AG10803 (cell line): ENCODE measurements at places on chromosomes 13 and 19.
A peak's percentile ranks its signal among the peaks of the same experiment; 100 is the strongest.

GRCh38 chr13:79519255-79519654, 38.3 kb downstream of the NDFIP2 start:
- peak; percentile 11 for DNase-seq

DNA sequence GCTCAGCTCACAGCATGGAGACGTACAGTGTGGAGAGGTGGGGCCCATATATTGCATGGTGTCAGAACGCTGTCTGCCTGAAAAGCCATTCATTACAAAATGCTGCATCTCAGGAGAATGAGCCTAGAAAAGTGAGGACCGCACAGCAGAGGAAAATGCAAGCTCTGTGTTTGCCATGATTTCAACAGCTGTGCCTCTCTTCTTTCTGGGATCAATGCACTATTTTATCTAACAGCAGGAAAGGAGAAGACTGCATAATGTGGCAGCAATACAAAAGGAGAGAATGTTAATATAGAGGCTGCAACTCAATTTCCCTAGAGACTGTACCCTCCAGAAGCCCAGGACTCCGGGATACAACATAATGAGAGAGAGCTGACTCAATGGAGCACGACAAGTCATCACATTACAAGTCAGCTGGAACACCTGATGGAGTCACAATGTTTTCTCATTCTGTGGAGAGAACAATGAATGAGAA, 368.0 kb downstream of the FGF14 start:
- DNase-seq, result no peak

DNA sequence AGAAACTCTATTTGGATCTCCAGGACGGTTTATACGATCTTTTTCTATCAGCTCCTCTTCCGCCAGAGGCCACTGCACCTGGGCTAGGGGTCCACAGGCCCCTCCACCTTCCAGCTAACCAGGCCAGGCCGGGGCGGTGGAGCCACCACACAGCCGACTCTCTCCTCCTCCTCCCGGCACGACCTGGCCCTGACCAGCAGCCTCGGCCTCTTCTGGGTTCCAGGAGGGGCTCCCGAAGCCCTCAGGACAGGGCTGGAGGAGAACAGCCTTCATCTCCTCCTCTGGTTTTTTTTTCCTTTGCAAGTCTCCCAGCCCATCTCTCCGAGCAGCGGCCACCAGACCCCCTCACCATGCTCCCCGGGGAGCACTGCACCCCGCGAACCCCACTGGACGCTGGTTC, 17.1 kb downstream of the DPF1 start:
- DNase-seq, result no peak

- DNase-seq, result peak; percentile 93
These were observed 103.2 kb downstream of the GADD45B start for GRCh38 chr19:2578901-2579677.

DNA sequence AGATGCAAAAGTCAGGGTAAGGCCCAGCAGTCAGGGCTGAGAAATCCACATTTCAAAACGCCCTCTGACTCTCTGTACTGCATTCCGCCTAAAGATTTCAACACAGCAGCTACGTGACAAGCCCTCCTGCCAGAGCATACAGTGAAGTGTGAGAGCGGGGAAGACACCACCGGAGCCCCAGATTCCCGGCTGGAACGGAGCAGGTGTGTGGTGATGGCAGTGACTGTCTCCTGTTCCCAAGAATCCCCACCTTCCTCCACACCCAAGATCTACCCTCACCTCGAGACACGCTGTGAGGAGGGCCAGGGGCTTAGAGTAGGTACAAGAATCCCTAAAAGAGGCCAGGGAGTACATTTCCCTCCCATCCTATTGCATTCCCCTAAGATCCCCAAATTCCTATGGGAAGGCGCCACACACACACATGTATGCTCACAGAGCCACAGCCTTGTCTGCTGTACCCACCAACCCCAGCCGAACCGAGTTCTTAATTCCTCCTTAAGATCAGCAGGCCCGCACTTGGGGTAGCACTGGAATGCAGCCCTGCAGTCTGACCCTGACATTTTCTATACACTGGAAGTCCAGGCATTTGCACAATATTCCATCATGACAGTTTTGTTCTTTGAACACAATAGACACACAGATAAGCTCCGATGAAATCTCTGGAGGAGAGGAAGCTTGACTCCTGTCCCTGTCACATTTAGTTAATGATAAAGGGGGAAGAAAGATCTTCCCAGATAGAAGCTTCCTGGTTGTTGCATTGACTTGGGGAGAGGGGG, 102.9 kb downstream of the FOXO1 start:
- no peak for DNase-seq

DNA sequence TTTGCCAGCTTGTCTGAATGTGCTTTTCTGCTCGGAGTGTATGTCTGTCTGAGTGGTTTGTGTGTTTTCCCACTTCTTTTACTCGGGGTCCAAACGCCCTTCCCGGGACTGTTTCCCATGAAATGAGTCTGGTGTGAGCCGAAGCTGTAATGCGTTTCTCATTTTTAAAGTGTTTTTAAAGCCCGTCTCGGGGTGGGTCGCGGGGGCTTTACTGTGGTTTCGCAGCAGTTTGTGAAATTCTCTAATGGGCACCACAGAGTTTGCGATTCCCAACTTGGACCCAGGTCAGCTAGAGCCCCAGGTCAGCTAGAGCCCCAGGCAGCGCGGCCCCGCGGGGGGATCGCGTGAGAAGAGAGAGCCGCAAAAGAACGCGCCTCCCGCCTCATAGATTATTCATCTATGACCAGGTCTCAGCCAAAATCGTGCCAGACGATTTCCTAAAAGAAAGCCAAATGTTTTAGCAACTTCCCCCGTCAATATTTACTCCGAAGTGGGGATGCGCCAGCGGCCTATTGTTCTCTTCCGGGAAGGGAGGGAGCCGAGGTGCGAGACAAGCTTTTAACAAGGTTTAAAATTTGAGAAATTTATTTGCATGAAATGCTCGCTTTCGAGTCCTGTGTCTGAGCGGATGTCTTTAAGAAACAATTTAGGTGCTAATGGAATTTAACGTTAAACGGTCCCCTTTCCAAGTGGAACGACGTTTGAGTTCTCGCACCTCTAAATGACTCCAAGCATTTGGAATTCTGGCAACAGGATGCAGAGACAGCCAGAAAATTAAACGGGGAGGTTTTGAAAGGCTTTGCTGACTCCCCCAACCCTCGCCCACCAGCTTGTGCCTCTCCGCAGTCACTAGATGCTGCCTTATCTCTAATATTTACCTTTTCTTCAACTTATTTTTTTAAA, 2.2 kb downstream of the ZIC2 start:
- DNase-seq, result no peak

DNA sequence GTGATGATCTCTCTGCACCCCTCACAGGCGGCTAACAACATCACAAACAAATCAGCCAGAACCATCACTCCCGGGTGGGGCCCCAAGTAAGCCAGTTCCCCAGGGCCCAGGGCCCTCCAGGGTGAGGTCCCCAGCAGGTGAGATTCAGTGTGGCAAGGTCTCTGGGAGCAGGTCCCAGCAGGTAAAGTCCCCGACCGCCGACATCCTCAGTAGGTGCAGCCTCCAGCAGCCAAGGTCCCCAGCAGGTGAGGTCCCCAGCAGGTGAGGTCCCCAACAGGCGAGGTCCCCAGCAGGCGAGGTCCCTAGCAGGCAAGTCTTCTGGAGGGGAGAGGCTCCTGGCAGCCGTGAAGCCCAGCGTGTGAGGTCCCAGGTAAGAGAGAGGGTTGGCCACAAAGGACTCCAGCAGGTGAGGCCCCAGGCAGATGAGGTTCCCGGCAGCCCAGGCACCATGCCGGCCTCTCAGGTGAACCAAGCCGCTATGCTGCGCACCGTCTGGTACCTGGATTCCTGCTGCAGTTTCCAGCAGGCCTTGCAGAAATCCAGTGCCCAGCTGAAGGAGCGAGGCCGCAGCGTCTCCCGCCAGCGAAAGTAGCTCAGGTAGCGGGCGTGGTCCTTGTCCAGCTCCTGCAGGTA, 3.9 kb upstream of the FUT6 start:
- DNase-seq, result no peak

GRCh38 chr19:47418692-47419029, 666 bp downstream of the MEIS3 start:
- DNase-seq, result no peak

GRCh38 chr19:38291855-38292254, 12.2 kb upstream of the C19orf33 start:
- DNase-seq, result no peak

- DNase-seq, result peak; percentile 11
These were observed 112.4 kb downstream of the KATNAL1 start for GRCh38 chr13:30194906-30195305.

- no peak for DNase-seq
These were observed 37.2 kb upstream of the LRCH1 start for GRCh38 chr13:46515803-46516202.

- no peak for DNase-seq
These were observed 36.8 kb downstream of the LCP1 start for GRCh38 chr13:46145135-46145534.

GRCh38 chr19:45927565-45928261, 13.1 kb upstream of the NANOS2 start:
- peak; percentile 78 for DNase-seq

DNA sequence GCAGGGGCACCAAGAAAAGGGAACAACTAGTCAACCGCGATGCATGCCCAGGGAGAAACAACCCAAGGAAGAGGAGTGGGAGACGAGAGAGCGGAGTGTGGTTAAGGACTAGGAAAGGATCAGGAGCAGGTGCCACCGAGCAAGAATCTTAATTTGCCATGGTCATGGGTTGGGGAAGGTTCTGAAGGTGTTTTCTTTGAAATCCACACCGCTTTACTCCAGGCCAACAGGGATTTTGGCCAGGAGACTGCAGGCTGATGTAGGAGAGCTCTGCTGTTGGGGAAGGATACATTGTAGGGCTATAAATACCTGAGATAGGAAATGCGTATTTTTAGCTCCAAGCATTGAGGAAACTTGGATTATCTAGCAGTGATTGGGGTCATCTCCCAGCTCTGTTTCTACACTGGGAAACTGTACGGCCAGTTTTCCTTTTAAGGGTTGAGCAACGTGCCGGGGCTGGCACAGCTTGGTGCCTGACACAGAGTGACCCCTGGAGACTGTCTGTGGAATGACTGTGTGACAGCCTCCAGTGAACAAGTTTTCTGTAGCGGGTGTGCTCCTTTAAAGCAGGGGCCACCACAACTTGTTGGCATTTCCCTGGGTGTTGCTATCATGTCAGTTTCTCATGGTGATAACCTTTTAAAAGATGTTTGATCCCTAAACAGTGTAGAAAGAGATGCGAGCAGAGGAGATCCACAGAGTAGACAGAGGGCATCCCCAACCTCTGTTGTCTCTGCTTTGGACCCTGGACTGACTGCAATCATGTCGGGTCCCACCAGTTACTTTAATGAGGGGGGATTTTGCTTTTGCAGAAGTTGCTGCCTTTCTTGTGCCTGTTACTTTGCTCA, 34.3 kb downstream of the ZNF536 start:
- peak; percentile 61 for DNase-seq
